CD4-positive, alpha-beta T cell treated with Interleukin-2 at 100 ng/mL for 4 hours (primary cell): ENCODE measurements at places on chromosomes 11 and 22.

DNA sequence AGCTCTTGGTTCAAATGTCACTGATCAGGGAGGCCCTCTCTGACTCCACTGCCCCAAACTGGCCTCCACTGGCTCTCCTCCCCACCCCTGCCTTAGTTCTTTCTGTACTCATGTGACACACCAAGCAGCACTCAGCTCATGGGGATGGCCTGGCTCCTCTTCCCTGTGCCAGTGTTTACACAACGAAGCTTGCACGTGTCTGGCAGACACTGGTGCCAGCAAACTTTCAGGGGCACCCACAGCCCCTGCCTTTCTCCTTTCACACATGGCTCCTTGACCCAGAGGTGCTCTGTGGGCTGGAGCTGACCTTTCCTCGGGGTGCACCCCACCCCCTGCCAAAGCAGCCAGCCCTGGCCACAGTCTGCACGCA, 37.6 kb upstream of the PARVG start:
- no peak for DNase-seq

- no peak for DNase-seq
These were observed 1.1 kb upstream of the AP2A2 start for GRCh38 chr11:924406-925157.

GRCh38 chr11:62652161-62653006, 718 bp downstream of the INTS5 start:
- DNase-seq = peak; percentile 77

- no peak for DNase-seq
These were observed 342.5 kb downstream of the NTM start for GRCh38 chr11:131712897-131713296.

- no peak for DNase-seq
These were observed 22.7 kb downstream of the OR5A2 start for GRCh38 chr11:59403546-59403945.

- DNase-seq = no peak
These were observed 63.5 kb upstream of the CSNK2A3 start for GRCh38 chr11:11416502-11416901.

DNA sequence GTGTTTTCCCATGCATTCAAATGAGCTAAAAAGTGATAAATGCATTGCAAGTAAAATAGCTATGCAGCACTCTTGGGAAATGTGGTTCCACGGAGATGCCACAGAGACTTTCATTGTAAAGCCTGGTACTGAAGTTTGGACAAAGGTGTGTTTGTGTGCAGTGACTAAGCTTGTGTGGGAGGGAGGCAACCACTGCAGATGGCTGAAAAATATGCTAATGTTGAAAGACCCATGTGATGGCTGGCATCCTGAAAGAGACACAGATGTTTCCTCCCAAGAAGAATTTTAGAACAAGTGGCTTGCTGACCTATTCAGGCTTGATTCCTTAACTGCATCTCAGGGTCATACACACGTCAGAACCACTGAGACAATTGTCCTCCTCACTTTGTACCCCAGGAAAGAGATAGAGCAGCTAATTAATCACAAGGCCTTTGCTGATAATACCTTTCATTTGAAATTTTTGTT, 73.8 kb downstream of the FAM76B start:
- peak; percentile 56 for DNase-seq

- DNase-seq = no peak
These were observed 61.9 kb downstream of the TSPAN18 start for GRCh38 chr11:44788536-44789261.

- no peak for DNase-seq
These were observed 87.5 kb downstream of the ENTHD1 start for GRCh38 chr22:39806109-39806508.

- DNase-seq = no peak
These were observed 1.5 kb downstream of the ME3 start for GRCh38 chr11:86670911-86671310.

DNA sequence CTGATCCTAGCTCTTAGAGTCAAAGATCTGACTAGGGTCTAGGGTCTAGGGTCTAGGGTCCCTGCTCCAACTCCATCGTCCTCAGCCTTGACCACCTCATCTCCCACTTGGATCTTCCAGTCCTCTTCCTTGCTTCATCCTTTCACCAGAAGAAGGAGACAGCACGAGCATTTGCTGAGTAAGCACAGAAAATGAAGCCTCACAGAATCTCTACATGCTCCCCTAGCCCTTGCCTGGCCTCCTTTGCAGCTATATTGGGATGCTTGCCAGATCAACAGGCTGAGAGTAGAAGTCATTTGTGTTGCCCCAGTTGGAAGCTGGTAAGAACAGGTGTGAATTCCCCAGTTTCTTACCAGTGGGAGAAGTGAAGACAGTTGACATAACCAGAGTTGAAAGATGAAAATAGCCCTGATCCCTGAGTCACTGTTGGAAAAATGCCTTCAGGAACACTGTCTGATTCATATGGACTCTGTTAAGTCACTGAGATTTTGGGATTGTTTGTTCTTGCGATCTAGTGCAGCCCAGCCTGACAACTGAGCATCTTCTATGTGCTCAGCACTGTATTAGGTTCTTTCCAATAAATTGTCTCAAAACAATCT, 552.5 kb downstream of the INSC start:
- DNase-seq = no peak

GRCh38 chr22:47307822-47308221, 545.4 kb downstream of the TBC1D22A start:
- no peak for DNase-seq

GRCh38 chr11:19502691-19503253, 209.9 kb upstream of the NAV2 start:
- DNase-seq = no peak

GRCh38 chr11:92123540-92123939, 101.1 kb upstream of the FAT3 start:
- no peak for DNase-seq

DNA sequence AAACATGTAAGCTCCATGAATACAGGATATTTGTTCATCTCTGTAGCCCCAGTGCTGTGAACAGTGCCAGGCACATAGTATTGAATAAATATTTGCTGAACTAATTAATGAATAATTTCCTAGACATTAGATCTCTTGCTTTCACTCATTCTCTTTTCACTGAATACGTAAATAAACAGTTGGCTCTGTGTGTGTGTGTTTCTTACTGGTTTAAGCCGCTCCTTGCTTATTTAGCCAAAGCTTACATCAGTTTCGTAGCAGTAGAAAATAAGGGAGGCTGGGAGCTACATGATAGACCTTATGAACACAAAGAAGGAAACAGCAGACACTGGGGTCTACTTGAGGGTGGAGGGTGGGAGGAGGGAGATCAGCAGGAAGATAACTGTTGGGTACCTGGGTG, 17.2 kb downstream of the KREMEN1 start:
- no peak for DNase-seq

DNA sequence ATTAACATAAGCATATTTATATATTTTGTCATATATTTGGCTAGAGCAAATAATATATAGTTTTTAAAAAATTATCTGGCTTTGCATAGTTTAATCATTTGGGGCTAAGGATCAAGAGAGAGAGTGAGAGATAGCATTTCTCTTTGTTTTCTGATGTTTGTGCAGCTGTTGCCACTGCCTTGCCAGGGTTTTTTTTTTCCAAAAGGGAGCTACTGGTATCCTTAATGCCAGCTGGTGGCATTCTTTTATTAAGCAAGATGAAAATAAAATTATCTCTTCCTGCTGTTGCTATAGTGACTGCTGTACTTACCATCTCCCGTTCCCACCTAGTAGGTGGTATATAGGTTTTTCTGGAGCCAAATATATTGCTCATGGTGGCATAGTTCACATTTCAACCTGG, 793.3 kb upstream of the ARHGAP42 start:
- DNase-seq = no peak

DNA sequence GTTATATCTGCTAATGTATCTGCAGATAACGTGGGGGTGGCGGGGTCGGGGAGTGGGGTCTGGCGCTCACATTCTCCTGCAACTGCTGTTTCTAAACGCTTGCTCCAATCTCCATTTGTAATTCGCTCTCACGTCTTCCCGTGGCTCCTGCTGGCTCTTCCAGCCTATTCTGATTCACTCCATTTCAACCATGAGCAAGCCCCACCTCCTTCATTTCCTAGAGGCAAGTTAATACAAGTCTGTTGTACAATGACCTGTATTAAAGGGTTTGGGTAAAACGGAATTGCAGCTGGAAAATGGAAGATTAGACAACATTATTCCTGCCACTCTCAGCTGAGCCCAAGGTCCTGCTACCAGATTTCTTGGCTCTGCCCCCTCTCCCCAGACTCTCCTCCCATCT, 132.3 kb downstream of the CSNK2A3 start:
- no peak for DNase-seq

DNA sequence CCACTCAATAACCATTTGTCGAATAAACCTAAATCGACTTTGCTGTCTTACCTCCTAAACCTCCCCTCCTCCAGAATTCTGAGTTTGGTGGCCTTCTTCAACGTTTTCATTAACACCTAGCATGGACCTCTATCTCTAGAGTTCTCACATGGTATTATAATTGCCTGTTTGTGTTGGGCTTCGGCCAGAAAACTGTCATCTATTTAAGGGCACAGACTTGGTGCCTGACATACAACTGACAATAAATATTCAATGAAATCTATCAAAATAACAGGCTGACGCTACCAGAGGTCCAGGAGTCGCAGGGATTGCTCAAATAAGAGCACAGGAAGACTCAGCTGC, 687 bp downstream of the ALKBH8 start:
- DNase-seq = no peak

GRCh38 chr11:44357711-44358110, 47.8 kb upstream of the ALX4 start:
- no peak for DNase-seq

DNA sequence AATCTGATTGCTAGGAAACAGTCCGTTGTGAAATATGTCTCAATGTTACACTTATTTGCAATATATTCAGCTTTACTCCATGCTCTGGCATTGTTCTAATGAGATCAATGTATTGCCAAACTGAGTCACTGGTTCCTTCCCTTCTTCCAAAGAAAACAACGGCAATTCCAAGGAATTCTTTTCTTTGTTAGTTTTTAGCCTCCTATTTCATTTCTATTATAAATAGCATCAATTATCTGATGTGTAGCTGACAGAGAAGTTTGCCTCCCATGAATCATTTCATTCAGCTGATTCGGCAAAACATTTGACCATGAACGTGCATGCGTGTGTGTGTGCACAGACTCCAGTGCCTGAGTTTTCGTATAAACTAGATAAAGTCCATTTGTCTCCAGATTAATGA, 346.8 kb downstream of the ETS1 start:
- DNase-seq = no peak

- no peak for DNase-seq
These were observed 11.8 kb upstream of the MAPK11 start for GRCh38 chr22:50281957-50282356.

GRCh38 chr11:35090125-35090524, 48.8 kb upstream of the CD44 start:
- DNase-seq = no peak

GRCh38 chr11:12362857-12363256, 14.5 kb upstream of the PARVA start:
- peak; percentile 11 for DNase-seq

DNA sequence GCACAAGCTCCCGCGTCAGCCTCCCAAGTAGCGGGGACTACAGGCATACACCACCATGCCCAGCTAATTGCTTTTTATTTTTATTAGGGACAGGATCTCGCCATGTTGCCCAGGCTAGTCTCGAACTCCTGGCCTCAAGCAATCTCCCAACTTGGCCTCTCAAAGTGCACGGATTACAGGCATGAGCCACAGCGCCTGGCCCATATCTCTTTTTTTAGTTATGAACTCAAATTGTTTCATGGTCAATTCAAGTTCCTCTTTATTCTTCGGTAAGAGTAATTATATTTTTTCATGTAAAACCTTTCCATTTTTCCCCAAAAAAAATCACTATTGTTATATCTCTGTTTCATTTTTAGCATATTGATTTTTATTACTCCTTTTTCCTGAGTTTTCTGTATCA, 25.5 kb downstream of the FCHSD2 start:
- DNase-seq = no peak

- DNase-seq = no peak
These were observed 2.1 kb downstream of the OR5B21 start for GRCh38 chr11:58505849-58506248.

DNA sequence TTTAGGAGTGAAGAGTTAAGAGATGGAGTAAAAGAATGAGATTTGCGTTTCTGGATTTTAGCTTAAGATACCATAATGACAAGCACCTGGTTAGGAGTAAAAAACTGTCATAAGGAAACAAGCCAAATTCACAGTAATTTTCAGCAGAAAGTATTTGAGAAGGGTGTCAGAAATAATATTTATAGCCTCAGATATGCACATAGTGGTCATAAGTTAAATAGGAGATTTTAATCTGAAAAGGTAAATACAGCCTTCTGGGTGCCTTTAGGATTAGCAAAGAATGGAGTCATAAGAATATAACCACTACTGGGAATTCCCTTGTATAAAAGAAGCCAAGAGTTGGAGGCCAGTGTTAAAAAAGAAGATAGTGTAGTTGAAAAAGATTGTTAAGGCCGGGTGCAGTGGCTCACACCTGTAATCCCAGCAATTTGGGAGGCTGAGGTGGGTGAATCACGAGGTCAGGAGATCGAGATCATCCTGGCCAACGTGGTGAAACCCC, 160.1 kb downstream of the SWAP70 start:
- no peak for DNase-seq

DNA sequence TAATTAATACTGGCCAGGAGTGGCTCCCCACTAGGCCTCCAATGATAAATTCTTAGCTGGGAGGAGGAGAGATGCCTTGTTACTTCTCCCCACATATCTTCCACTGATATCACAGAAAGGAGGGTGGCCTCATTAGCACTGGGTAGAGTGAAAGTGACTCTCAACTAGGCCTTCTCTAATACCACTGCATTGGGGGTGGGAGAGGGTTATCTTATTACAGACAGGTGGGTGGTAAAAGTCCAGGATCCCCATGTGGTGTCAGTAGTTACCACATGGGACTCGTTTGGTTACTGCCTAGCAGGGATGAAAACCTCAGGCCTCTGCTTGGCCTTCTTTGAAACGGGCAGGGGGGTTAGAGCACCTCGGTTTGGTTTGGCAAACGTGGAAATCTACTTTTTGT, 167.3 kb downstream of the UVRAG start:
- no peak for DNase-seq

GRCh38 chr11:122714004-122714403, 58.5 kb downstream of the UBASH3B start:
- no peak for DNase-seq

DNA sequence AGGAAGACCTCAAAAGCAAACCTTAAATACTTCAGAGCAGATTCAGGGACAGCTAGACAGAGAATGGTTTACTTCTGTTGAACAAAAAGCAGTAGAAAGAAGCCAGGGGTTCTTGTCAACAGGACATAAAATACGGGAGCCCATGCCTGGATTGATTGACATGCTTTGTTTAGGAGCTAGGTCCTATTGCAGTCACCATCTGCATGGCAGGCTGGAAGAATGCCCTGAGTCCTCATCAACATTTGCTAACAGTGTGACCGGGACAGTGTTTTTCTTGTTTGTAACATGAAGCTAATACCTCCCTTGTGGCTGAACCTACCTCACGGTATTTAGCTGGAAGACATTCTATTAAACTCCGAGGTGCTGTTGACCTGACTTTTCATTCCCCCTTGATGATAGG, 225.4 kb downstream of the NTM start:
- no peak for DNase-seq
